ENCODE measurements at places on chromosomes 3 and 15.

DNA sequence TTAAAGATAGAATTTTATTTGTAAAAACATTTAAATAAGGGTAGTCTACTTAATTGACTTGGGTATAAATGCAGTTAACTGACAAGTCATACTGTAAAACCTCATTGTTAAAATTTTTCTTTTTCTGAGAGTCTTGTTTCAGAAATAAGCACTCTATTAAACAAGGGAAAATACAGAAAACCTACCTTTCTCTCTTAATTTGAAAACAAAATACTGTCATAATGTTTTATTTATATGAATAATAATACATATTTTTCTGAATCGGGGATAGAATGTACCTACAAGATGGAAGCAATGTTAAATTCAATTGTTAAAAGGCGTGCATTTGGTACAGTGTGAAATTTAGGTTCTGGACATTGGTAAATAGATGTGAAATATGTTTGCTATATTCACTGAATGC lies 17.8 kb downstream of the ZIC1 start:
- no peak for DNase-seq

DNA sequence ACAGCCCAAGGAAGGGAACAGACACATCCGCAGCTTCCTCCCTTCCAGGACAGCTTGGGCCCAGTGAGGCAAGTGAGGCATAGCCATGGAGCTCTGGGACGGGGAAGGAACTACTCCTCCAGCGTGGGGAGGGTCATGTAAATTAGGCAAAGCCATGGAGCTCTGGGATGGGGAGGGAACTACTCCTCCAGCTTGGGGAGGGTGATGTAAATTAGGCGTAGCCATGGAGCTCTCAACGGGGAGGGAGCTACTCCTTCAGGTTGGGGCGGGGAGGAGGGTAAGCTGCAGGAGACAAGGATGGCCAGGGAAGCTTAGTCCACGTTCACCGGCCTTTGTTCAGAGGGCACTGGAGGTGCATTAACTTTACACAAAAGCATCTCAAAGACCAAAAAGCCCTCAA lies 21.1 kb upstream of the BDH1 start:
- DNase-seq: no peak

- no peak for DNase-seq
Observed at GRCh38 chr15:39555885-39556284, 25.0 kb upstream of the THBS1 start.

- DNase-seq: no peak
Observed at GRCh38 chr15:52093539-52094510, 18.8 kb downstream of the BCL2L10 start.

DNA sequence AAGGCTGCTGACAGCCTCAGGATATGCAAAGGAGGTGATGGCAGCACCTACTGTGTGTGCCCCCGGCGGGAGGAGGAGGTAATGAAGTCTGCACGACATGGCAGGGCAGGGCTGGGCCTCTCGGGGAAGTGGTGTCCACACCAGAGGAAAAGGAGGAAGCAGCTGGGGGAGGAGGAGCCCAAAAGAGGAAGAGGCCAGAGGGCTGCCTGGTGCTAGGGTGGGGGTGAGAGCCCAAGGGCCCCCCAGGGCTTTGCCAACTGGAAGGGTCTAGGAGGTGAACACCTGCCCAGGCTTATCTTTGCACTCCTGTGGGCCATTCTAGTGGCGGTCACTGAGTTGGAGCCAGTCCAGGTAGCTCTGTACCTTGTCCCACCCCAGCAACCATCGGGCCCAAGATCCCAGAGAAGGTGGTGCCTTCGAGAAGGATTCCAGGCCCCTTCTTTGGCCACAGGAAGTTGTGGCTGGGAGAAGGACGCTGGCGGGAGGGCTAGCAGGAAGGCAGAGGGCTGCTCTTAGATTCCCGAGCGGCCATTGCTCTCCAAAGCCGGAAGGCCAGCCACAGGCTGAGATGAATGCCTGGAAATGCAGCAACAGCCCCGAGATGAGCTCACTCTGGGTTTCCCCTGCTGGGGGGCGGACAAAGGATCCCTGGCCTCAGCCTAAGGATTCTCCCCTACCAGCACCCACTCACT lies 7.0 kb downstream of the GNAI2 start:
- no peak for DNase-seq

DNA sequence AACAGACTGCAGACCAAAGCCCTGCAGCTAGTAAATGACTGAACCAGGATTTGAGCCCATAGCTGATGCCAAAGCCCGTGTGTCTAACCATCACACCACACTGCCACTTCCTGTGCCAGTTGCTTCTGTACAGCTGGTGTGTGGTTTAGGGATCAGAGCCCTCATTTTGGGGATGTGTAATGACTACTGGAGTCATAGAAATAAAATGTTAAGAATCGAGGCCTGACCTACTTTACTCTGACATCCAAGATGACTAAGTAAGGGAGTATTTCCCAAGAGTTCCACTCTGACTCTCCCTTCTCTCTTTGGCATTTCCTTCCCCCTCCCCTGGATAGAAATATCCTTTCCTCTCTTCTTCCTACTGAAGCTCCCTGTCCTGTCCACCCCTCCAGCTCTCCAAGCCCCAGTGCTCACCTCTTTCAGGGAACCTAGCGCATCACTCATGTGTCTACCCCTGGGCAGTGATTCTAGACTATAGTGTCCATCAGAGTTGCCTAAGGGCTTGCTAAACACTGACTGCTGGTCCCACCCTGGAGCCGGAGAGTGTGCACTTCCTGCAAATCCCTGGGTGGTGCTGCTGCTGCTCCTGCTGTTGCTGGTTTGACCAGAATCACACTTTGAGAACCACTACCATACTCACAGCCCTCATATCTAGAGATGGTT lies 53.8 kb downstream of the MGLL start:
- DNase-seq: no peak

DNA sequence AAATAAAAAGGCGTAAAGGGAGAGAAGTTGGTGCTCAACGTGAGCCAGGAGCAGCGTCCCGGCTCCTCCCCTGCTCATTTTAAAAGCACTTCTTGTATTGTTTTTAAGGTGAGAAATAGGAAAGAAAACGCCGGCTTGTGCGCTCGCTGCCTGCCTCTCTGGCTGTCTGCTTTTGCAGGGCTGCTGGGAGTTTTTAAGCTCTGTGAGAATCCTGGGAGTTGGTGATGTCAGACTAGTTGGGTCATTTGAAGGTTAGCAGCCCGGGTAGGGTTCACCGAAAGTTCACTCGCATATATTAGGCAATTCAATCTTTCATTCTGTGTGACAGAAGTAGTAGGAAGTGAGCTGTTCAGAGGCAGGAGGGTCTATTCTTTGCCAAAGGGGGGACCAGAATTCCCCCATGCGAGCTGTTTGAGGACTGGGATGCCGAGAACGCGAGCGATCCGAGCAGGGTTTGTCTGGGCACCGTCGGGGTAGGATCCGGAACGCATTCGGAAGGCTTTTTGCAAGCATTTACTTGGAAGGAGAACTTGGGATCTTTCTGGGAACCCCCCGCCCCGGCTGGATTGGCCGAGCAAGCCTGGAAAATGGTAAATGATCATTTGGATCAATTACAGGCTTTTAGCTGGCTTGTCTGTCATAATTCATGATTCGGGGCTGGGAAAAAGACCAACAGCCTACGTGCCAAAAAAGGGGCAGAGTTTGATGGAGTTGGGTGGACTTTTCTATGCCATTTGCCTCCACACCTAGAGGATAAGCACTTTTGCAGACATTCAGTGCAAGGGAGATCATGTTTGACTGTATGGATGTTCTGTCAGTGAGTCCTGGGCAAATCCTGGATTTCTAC lies at the start of gene RARB:
Gene RARB (plus strand): TSS at position 322 of the 847 bp plus-strand sequence. CDS start 469 bp downstream, at position 791.
- DNase-seq: no peak

DNA sequence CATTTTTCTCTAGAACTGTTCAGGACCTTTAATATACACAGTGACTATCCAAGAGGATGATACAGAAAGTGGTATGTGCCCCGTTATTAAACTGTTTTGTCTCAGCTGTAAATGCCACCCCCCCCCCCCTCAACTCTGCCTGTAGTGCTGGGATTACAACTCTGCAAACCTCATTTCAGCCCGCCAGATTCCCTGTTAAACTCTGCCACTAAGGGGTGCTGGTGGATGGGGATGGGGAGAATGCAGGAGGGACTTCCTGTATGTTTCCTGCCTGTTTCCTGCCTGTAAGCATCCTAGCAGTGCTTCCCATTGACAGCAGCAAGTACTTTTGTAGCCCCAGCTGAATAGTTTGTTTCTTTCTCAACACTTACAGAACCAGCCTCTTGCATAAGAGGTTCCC lies 301.7 kb upstream of the RORA start:
- DNase-seq: no peak

DNA sequence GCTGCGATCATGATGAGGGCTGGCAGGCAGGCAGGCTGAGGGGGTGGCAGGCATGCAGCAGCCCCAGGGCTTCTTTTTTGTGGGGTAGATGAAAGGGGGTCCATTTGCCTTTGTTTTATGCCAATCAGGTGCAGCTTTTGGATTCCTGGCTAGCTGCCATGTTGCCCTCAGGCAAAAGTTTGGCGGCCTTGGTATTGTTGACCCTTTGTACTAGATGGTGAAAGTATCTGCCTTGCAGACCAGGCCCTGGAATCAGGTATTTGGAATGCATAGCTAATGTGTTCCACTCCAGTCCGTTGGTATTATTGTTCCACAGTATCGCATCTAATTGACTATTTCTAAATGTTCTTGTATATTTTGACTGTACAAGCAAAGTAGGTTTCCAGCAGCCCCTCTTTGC lies 35.0 kb downstream of the EEFSEC start:
- no peak for DNase-seq

DNA sequence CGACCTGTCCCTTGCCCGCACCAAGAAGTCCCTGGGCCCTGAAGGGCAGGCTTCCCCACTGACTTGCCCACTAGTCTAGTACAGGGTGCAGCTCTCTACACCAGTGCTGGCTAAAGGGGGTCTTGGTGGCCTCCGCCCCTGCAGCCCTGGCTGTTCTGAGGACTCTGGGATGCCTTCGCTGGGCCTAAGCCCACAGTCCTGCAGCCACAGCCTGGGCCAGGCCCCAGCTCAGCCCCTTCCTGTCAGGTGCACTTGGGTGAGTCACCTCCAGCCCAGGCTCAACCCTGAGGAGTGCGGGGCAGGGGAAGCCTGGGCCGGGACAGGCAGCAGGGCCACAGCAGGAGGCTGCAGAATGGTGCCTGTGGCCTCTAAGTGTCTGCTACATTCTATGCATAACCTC lies 971 bp downstream of the C3orf22 start:
- DNase-seq: no peak

- no peak for DNase-seq
Observed at GRCh38 chr15:32737304-32737703, 19.5 kb downstream of the GREM1 start.

DNA sequence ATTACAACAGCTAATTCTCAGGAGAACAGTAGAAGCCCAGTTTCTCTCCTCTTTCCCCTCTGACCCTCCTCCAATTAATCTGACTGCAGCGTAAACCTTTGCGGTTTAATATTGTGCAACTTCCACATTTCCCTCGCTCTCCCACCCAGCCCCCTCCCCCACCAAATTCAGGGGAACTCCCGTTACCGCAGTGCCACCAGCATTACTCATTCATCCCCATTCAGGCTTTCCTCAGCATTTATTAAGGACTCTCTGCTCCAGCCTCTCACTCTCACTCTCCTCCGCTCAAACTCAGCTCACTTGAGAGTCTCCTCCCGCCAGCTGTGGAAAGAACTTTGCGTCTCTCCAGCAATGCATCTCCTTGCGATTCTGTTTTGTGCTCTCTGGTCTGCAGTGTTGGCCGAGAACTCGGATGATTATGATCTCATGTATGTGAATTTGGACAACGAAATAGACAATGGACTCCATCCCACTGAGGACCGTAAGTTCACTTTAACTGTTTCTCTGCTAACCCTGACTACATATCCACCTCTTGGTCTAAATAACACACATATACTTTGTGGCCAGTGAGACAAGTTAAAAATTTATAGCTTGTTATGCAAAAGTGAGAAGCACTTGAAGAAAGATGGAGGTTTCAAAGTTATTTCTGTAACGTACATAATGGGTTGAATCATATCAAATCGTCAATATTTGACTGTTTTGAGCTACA lies at the start of gene PTX3:
Gene PTX3 (plus strand): TSS at position 268 of the 709 bp plus-strand sequence. CDS start 84 bp downstream, at position 352.
- no peak for DNase-seq

DNA sequence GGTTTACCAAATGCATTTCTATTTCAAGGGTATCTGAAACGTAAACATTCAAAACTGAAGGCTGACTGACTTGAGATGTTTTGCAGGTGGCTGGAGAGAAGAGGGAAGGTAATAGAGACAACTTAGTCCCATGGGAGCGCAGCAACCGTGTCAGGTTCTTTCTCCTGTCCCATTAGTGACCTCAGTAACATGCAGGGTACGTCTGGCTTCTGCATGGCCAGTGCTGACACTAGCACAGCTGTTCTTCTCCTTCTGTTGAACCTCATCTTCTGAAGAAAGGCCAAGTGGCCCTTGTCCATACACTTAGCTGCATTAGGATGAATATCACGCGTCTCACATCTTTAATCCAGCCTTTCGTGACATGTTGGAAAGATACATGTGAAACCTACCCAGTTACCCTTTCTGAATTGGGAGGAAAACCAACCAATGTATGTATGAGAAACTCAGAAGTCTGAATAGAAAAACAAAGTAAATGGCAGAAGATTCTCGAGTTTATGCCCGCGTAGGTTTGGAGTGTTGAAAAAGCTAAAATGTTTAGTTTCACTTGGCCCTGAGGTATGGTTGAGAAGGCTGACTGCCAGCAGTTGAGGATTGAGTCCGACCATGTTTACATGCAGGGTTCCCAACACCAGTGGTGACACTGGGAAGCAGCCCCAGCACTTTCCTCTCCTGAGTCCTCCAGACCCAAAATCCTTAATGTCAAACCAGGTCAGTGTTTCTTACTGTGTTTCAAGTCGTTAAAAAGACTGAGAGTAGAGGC lies 10.3 kb downstream of the NCBP2 start:
- no peak for DNase-seq

DNA sequence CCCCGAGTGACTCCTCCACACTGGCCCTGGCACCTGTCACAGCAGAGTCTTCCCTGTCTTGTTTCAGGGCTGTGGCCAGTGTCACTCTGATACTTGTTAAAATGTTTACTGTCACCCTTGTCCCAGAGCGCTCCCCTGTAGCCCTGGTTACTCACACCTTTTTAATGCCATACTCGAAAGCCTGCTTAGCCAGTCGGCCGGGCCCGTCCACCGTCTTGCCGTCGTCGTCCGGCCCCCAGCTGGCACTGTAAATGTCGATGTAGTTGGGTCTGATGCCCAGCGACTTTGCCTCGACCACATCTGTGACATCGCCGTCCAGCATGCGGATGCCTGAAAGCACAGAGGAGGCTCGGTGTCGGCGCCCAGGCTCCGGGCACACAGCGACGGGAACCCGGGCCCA lies 91.3 kb downstream of the PCSK6 start:
- no peak for DNase-seq

DNA sequence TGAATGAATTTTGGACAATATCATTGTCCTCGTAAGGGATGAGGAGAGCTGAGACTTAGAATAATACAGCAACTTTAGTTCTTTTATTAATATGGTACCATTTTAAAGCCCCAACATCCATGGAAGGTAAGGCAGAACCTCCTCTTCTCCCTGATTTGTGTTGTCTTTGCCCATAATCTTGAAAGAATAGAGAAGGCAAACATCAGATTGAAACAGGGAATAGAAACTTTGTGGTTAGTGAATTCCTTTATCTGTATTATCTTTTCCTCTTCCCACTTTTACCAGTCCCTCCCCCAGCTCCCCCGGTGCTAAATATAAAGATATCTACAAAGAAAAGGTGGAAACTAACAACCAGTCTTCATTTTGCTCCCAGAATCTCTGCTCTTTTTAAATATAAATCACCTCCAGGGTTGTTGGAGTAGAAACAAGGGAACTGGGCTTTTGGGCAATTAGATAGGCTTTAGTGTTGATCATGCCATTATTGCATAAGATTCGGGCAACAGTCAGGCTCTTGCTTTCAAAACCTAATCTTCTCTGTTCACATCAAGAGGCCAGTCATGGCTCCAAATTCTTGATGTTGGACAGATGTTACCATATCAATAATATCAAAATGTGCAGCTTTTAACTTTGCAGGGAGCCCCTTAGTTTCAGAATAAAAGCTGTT lies 32.5 kb downstream of the ITPR1 start:
- DNase-seq: no peak

GRCh38 chr15:70406617-70407335 lies 309.1 kb upstream of the TLE3 start:
- no peak for DNase-seq
